ENCODE measurements at places on chromosomes 6 and 20. TPM values are rescaled to one million over a fixed set of nuclear protein-coding genes. Genes with fewer than 3 reads are reported as not detected.

SLC13A3 gene
- 0.35 TPM for total RNA-seq

BEND6 gene
- total RNA-seq: not detected

PRIM2 gene
- 35.7 TPM for total RNA-seq

CPNE5 gene
- total RNA-seq: 0.47 TPM

FAM162B gene
- total RNA-seq: not detected

SSTR4 gene
- not detected for total RNA-seq

MATN4 gene
- total RNA-seq: 0.25 TPM

GRCh38 chr6:62721408-62721807 is 435.4 kb upstream of the KHDRBS2 start:
- no peak for DNase-seq

- DNase-seq: no peak
Observed at GRCh38 chr6:13473768-13474165, 13.6 kb downstream of the GFOD1 start.

DNA sequence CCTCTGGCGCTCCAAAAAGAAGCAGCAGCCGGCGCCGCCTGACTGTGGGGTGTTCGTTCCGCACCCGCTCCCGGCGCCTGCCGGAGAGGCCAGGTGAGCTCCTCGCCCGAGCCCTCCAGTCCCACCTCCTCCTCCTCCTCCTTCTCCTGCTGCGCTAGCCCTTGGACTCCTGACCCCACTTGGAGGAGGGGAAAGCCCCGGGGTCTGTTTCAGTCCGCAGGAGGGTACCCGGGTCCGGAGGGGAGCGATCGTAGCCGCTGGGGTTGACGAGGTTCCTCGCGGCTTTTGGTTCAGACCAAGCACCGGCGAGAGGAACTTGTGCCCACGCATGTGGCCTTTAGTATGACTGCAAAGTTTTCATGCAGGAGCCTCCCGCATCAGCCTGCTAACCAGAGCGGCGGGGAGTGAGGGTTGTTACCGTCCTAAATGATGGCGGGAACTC is 493 bp downstream of the CRYBG1 start:
- DNase-seq: peak; percentile 12

GRCh38 chr20:32911355-32911754 is 52.6 kb downstream of the EFCAB8 start:
- no peak for DNase-seq

GRCh38 chr20:21509597-21510371 is 4.1 kb downstream of the NKX2-2 start:
- no peak for DNase-seq

DNA sequence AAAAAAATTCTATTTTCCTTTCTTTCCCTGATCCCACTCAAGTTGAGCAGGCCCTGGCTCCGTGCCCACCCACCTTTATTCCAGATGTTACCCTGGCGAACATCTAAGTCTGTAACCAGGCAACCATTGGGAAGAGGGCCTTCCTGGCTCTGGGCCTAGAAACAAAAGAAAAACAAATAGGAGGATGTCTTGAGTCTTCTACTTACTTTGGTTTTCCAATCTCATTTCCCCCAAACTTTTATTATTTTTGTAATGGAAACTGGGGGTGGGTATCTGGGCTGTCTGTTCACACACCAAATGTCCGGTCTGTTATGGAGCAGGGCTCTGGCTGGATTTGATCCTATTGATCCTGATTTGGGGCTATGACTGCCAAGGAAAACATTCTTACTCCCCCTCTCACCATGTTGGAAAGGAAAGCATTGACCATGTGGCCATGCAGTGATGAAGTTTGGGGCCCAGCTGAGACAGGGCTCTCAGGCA is 744.1 kb downstream of the DHX35 start:
- no peak for DNase-seq

GRCh38 chr6:80376411-80376810 is 269.9 kb downstream of the BCKDHB start:
- no peak for DNase-seq

- no peak for DNase-seq
Observed at GRCh38 chr6:145022199-145022796, 713.0 kb downstream of the EPM2A start.

DNA sequence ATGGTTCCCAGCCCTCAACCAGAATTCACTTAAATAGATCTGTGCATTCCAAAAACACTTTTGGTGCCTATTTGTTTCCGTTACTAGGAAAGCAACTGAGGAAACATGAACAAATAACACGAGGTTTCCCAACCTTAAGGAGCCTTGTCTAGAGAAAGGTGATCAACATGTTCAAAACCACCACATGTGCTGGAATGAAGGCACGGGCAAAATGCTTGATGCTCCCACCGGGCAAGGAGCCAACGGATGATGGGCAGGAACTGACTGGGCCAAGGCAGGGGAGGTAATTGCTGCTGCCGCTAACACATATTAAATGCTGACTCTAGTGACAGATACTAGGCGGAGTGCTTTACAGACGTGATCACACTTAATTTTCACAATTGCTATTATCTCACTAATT is 2.5 kb downstream of the MYLK4 start:
- no peak for DNase-seq

GRCh38 chr20:24955045-24955444 is 6.0 kb downstream of the CST7 start:
- DNase-seq: peak; percentile 61

Data from activated CD4-positive, alpha-beta T cell treated with anti-CD3 and anti-CD28 coated beads, Interleukin-2, amount 10 ng/mL, durations not matched to agents 7 days and 5 days (primary cell).